ENCODE measurements at places on chromosomes 6 and 20.
A peak's percentile ranks its signal among the peaks of the same experiment; 100 is the strongest.

DNA sequence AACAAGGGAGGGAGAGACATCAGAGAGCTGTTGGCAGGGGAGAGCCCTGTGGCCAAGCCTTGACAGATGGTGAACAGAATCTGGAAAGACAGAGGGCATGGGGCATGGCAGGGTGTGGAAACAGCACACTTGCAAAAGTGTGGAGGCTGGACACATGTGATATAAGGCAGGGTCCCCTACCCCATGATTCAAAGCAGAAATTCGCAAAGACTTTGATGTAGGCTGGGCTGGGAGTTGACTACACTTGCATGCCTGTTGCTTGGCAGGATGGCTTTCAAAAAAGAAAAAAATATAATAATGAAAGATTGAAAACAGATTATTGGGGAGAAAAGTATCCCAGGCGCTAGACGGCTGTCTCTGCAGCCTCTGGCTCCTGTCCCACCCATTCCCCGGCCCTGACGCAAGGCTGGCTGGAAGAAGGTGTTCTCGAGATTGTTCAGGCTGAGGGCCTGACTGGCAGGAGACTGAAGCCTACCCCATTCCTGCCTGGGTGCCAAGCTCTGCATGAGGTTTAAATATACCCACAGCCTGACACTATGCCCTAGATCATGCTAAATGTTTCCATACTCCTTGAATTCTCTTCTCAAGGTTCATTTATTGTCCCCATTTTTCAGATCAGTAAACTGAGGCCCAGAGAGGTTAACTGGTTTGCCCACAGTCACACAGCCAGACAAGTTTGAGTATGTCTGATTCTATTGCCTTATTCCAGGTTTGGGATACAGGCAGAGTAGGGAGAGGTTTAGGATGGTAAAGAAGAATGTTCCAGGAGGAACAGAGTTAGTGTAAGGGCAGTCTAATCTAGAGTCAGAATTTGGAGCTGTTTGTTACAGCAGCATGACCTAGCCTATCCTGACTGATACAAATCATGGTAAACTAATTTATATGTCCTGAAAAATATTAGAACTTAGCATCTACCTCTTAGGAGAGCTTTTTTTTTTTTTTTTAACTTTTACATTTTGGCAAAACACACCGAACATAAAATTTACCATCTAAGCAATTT is 23.4 kb upstream of the CCN5 start:
- DNase-seq, result no peak

GRCh38 chr20:32359633-32360332 is 1.7 kb downstream of the ASXL1 start:
- DNase-seq, result no peak

DNA sequence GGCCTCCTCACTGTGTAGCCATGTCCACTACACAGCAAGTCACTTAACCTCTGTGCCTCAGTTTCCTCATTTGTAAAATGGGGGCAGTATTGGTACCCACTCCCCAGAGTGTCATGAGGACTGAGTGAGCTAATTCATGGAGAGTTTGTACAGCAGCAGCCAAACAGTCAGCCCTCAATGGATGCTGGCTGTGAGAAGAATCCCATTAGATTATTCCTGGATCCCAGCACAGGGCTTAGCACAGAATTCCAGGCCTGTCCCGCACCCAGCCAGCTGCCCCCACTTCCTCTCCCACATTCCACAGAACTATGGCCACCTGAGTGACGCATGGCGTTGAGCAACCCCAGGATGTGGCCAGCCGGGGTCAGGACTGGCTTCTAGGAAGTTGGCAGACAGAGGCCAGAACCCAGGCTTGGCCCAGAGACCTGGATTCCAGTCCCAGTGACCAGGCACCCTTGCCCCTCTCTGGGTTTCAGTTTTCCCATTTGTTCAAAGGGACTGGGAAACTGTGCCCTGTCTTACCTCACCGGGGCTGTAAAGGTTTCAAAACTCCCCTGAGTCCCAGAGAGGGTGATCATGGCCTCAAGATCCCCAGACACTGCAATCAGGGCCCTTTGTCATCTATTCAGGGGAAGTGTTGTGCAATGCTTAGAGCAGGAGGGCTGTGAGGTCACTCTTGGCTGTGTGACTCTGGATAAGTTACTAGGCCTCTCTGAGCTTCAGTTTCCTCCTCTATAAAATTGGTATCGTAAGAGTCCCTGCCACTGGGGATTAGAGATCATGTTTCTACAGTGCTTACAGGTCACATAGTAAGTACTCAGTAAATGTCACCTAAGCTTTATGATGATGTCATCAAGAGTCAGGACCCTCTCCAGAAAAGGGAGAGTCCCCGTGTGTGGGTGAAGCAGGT is 3.0 kb upstream of the TGM2 start:
- DNase-seq, result no peak

- DNase-seq, result peak; percentile 74
These were observed 815.5 kb upstream of the SLC35B3 start for GRCh38 chr6:9250852-9251251.

DNA sequence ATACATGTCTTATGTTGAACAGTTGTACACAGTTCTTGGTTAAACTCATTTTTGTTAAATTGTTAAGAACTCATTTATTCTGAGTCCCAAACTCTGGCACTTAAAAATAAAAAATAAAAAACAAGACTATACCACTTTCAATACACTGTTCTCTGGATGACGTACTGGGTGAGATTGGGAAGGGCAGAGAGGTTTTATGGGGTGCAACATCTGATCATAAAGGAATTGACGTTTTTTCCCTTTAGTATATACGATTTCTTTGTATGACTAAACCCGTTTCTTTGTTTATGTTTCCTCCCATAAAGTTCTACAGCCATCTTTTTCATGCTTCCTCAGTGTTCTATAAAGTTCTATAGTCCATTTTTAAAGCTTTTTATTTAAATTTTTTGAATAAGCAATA is 69.1 kb downstream of the TRMT11 start:
- DNase-seq, result no peak

GRCh38 chr6:133399426-133399825 is 158.3 kb downstream of the EYA4 start:
- no peak for DNase-seq

- no peak for DNase-seq
These were observed 191.2 kb upstream of the RREB1 start for GRCh38 chr6:6916598-6916997.

GRCh38 chr6:95280686-95281273 is 296.6 kb upstream of the MANEA start:
- peak; percentile 41 for DNase-seq

- DNase-seq, result no peak
These were observed 29.7 kb upstream of the TMX4 start for GRCh38 chr20:8049310-8049709.

- DNase-seq, result no peak
These were observed 48.4 kb upstream of the DSN1 start for GRCh38 chr20:36821964-36822437.

- peak; percentile 100 for DNase-seq
These were observed 488.3 kb downstream of the CDKAL1 start for GRCh38 chr6:21022343-21023107.

GRCh38 chr20:57900226-57900905 is 190.6 kb upstream of the PMEPA1 start:
- DNase-seq, result no peak

GRCh38 chr6:53793318-53794136 is 1.3 kb upstream of the LRRC1 start:
- DNase-seq, result peak; percentile 81

DNA sequence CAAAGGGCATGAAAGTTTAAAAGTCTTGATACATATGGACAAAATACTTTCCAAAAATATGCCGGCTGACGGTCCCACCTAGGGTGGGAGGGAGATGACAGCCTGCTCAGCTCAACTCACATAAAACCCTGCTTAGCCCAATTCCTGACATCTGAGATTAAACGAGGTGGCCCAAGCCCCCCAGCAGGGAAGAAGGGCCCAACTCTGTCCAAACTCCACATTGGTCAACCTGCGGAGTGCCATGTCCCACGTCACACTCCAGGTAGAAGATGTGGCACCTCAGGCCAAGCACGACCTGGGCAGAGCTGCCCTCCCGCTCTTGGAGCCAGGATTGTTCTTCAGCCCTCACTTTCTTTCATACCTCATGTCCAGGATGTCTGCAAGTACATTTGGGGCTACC is 48.2 kb downstream of the FGD2 start:
- DNase-seq, result no peak

- peak; percentile 8 for DNase-seq
These were observed 1.1 kb downstream of the SPAG4 start for GRCh38 chr20:35616465-35617396.

DNA sequence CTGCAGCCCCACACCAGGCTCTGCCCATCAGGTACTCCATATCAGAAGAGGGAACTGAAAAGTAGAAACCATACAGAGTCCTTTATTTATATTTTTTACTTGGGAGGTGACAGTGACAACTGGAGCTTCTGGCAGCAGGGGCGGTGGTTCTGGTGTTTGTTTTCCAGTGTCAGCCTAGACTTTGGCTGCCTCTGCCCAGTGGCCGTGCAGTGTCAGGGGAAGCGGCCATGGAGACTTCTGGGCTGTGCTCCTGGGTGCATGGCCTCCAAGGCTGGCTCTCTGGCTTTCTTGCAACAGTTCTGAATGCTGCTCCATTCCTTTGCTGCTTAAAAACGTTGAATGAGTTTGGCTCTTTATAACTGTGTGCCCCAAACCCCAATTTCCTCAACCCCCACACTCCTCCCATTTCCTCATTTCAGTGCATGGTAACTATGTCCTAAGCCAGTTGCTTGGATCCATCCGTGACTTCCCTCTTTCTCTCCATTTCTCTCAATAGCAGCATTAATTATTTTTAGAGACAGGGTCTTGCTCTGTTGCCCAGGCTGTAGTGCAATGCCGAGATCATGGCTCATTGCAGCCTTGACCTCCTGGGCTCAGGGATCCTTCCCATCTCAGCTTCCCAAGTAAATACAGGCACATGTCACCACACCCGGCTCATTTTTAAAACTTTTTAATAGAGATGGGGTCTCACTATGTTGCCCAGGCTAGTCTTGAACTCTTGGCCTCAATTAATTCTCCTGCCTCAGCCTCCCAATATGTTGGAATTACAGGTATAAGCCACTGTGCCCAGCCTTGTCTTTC is 141.1 kb upstream of the SGK1 start:
- DNase-seq, result no peak

DNA sequence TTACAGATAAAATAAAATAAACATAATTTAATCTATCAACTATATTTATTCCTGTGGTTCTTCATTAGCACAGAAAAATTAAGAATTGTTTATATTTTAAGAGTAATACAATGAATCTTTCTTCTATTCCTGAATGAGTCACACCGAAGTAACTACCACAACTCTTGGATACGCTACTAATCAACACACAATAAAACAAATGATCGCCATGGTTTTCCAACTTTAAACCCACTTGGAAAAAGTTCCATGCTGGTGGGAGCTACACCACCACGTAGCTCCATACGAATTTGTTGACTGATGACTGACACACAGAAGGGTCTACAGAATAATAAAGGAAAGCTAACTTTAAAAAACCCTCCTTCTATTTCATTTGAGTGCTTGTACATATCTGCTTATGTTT is 135.8 kb upstream of the NEDD9 start:
- DNase-seq, result no peak

DNA sequence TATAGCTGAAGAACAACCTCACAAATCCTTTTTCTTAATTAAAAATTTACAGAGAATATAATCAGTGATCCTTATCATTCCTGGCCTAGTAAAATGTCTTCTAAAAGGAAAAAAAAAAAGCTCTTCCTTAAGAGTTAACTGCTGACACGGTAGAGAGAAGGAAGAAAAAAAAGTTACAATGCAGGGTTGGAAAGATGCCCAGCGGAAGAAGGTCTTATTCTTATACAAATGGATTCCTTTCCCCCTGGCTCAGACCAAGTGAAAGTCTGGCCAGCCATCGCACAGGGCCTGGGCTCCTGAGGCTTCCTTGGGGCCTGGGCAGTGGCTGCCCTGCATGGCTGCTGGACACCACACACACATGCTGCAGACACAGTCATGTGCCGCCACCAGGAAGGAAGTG is 688.6 kb downstream of the TENT5A start:
- no peak for DNase-seq

GRCh38 chr6:75283907-75284631 is 523 bp downstream of the TMEM30A start:
- DNase-seq, result peak; percentile 56

GRCh38 chr6:79869600-79870084 is 77.7 kb downstream of the ELOVL4 start:
- DNase-seq, result peak; percentile 86

GRCh38 chr6:18931086-18931485 is 543.9 kb downstream of the RNF144B start:
- peak; percentile 17 for DNase-seq

GRCh38 chr20:57619051-57619831 is 985 bp downstream of the ZBP1 start:
- no peak for DNase-seq

GRCh38 chr20:2708073-2708415 is 15.5 kb downstream of the EBF4 start:
- no peak for DNase-seq

GRCh38 chr20:47183367-47183766 is 173.1 kb downstream of the ZMYND8 start:
- DNase-seq, result no peak

- peak; percentile 39 for DNase-seq
These were observed 131.8 kb downstream of the SLC23A2 start for GRCh38 chr20:4869290-4870193.

GRCh38 chr6:36962874-36963273 is 8.3 kb downstream of the PI16 start:
- DNase-seq, result no peak

GRCh38 chr6:89692256-89692655 is 53.7 kb upstream of the LYRM2 start:
- no peak for DNase-seq
